ENCODE measurements at places on chromosomes 1 and 21.

GRCh38 chr21:44706026-44706705, 5.2 kb downstream of the TSPEAR start:
- DNase-seq = no peak

GRCh38 chr1:81407000-81407821, 393.5 kb upstream of the ADGRL2 start:
- no peak for DNase-seq

- DNase-seq = no peak
These were observed 24.8 kb downstream of the TGFB2 start for GRCh38 chr1:218369688-218370511.

- DNase-seq = no peak
These were observed 47.2 kb downstream of the HSD3B1 start for GRCh38 chr1:119554183-119554582.

GRCh38 chr1:221800831-221801230, 58.9 kb upstream of the DUSP10 start:
- DNase-seq = no peak

DNA sequence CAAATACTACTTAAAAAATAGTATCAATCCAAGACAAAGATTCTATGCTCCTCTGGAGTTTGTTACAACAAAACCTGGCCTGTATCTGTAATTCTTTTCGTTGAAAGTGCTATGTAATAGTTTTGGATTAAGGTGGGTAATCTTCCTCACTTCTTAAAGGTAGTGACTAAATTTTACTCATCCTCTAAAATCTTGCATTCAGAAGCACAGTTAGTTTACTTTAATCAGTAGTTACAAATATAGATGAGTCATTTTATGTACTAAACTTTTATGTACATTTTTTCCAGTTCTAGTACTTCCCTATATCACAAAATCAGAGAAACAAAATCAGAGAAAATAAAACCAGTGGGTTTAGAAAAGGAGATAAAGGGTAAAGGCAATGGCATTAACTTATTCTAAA, 51.3 kb downstream of the ZNHIT6 start:
- no peak for DNase-seq

- no peak for DNase-seq
These were observed 76.0 kb downstream of the PAPPA2 start for GRCh38 chr1:176539018-176539417.

GRCh38 chr1:233282582-233282886, 13.0 kb downstream of the PCNX2 start:
- no peak for DNase-seq

DNA sequence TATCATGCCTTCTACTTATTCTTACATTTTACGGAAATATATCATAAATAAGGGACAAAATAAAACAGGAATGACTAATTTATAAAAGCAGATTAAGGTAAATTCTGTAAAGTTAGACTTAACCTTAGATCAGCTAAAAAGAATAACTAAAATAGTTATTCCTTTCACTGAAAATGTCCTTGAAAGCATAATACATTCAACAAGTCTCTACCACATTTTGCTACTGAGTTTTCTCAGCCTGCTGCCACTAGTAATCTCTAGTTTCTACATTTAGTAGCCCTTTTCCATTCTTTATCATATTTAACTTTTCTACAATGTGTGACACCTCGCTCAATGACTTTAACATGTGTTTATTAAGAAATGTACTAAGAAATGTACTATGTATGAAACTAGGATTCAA, 89.0 kb downstream of the DENND1B start:
- no peak for DNase-seq

GRCh38 chr1:205976708-205977401, 26.3 kb downstream of the RAB7B start:
- DNase-seq = no peak

DNA sequence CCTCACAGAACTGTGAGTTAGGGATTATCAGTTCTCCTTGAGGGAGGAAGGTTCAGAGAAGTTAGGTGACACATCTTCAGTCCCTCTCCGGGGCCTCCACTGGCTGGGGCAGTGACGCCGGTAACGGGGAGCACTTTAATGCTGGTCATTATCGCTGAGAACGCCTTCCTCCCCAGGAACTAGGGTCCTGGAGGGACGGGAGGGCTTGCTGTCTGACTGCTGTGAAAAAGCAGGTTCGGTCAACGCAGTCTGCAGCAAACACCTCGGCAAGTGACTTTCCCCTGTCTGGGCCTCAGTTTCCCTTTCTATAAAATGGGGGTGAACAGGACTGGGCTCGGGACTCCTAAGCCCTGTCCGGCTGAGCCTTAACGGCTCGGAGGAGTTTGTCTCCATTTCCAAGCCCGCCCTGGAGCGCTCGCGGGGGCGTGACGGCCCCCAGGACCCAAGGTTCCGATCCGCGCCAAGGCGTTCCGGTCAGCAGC, 341 bp upstream of the TMEM61 start:
- no peak for DNase-seq

- no peak for DNase-seq
These were observed 93.4 kb downstream of the PCBP3 start for GRCh38 chr21:45736690-45737484.

DNA sequence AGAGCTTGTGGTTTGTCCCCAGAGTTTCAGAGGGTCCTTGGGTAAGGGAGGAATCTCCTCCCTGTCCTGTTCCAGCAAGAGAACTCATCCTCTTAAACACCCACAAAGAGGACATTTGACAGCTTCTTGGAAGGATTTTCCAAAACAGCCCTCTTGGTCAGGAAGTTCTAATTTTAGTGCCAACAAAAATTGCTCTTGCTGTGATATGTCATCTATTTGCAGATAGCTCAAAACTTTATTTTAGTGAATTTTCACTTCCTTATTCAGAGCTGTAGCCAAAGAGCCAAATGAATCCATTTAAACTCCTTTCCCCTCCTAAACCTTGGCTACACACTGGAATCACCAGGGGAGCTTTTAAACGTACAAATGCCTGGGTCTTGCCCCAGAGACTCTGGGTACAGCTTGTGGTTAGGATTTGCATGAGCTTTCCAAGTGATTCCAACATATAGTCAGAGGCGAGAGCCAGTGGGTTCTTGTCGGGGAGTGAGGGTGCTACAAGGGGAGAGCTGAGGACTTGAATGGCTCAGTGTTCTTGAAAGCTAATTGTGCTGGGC, 11.8 kb upstream of the RASSF5 start:
- DNase-seq = no peak

- no peak for DNase-seq
These were observed 96.0 kb upstream of the ERRFI1 start for GRCh38 chr1:8122160-8122476.

DNA sequence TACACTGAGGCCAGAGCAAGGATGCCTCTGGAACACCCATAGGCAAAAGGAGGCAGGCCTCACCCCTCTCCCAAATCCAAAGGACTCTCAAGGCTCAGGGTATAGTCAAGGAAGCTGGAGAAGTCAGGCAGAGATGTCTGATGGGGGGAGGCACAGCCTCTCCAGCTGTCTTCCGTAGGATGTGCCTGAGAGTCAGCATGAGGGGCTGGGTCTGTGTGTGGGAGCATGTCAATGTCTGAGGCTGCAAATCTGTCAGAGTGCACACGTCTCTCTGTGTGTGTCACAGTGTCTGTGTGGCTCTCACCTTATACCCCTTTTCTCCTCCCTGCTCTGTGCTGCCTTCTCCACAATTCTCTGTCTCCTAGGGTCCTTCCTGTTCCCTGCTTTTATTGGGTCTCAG, 4.0 kb downstream of the HPCAL4 start:
- no peak for DNase-seq

DNA sequence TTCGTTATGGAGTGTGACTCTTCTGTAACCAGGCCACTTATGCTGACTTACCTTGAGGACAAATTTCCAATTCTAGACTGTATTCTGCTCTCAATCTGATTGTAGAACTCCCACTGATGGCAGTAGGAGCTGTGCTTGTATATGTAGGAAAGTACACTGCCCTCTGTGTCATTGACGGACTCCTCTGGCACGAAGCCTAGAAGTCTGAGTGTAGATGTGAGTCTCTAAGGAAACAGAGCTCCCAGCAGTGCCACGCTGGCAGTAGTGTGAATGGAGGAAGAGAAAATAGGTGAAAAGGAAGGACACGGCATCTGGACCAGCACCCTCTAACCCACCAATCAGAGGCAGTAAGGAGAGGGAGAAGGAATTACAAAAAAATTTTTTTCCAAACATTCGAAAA, 130.4 kb upstream of the ADGRL2 start:
- DNase-seq = no peak

- peak; percentile 35 for DNase-seq
These were observed 958 bp downstream of the LYPLAL1 start for GRCh38 chr1:219174460-219175211.

GRCh38 chr1:149936170-149936991, at the start of gene MTMR11:
Gene MTMR11 (minus strand): TSS chr1:149936879. CDS start chr1:149936647, 232 bp downstream.
- DNase-seq = no peak

DNA sequence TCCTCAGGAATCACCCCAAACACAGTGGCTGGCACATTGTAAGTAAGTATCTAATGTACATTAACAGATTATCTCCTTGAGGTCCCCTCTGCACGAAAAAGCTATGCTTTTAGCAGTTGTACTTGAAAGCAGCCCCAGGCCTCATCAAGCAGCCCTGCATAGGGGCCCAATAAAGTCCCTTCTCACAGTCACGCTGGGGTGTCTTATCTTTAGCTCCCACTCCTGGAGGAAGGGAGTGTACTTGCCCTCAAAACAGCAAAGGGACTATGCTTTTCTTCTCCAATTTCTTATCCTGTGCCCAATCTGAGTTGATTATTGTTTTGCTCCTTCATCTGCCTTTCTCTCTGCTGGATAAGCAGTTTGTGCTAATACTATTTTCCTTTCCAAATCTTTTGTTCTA, 168.8 kb upstream of the PLXNA2 start:
- DNase-seq = no peak
